ENCODE measurements at places on chromosomes 1 and 21.

DNA sequence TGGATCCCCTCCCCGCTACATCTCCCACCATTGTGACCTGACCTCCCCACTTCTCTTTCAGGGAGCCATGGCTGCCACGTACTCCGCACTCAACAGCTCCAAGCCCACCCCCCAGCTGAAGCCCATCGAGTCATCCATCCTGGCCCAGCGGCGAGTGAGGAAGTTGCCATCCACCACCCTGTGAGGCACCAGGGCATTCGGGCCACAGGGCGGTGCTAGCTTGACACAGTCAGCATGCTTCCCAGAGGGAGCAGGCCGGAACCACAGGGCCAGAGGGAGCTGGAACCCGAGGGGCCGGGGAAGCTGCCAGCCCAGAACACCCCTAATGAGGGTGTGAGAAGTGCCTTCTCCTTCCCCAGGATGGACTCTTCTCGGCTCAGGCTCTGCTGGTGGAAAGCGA lies 44.5 kb downstream of the RPS6KA1 start:
- no peak for DNase-seq

- no peak for DNase-seq
Measured at GRCh38 chr1:87208080-87208479, 120.6 kb upstream of the LMO4 start.

DNA sequence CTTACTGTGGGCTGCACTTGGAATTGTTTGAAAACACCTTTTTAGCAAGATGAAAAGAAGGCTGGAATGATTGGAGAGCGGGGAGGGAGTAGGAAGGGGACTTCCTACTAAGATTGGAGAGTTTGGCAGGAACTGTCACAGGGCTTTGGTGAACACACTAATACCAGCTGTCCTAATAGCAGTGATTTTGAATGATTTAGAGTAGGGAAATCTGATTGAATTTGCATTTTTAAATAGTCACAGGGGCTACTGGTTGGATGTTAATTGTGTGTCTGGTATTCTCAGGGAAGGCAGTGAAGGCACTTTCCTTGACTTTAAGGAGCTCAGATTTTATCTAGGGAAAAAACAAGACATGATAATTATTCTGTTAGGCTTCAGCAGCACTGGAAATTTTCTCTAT lies 2.5 kb upstream of the HMGCL start:
- no peak for DNase-seq

GRCh38 chr1:153539395-153540093 lies 1.2 kb downstream of the S100A5 start:
- DNase-seq = no peak

DNA sequence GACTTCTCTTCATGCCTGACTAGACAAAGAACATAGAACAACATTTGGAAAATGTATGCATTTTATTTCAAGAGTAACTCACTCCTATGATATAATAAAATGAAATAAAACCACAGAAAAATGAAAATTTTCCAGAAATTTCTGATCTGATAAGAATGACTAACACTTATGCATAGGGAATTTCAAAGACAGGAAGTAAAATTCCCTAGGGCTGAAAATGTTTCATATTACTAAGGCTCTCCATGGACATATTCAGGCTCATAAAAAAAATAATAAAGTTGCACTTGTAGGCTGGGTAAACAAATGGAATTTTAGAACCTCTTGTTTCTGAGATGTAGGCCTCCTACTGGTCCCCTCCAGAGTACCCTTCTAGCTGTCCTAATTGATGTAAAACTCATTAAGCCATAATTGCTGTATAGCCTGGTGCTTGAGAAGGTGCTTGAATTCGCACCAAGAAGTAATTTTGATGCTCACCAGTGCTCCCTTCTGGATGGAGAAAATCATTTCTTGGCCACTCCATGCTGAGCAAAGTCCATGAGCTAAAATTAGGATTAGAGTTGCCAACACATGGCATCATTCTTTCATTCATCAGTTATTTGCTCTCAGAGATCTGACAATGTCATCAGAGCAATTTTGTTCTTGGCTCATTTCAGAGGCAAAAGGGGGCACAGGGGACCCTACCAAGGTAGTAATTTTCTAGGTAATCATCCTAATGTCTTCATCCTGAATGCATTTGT lies 641.0 kb upstream of the CAMK1G start:
- DNase-seq = no peak

DNA sequence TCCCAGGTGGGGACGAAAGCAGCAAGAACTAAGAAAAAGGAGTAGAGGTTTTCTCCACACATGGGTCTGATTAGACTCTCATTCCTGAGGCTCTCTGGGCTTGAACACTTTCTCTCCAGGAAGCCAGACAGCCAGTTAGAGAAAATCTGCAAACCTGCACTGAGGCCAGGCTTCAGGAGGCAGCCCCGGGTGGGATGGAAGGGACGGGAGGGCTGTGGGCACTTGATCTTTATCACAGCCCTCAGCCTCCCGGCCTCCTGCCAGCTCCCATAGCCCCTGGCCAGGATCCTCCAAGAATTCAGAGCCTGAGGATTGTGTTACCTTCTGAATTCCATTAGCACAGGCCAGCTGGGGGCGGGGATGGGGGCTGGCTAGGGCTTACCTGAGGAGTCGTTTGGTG lies 40.1 kb downstream of the SERTAD4 start:
- no peak for DNase-seq

GRCh38 chr21:26096494-26097371 lies 73.8 kb downstream of the APP start:
- DNase-seq = no peak

DNA sequence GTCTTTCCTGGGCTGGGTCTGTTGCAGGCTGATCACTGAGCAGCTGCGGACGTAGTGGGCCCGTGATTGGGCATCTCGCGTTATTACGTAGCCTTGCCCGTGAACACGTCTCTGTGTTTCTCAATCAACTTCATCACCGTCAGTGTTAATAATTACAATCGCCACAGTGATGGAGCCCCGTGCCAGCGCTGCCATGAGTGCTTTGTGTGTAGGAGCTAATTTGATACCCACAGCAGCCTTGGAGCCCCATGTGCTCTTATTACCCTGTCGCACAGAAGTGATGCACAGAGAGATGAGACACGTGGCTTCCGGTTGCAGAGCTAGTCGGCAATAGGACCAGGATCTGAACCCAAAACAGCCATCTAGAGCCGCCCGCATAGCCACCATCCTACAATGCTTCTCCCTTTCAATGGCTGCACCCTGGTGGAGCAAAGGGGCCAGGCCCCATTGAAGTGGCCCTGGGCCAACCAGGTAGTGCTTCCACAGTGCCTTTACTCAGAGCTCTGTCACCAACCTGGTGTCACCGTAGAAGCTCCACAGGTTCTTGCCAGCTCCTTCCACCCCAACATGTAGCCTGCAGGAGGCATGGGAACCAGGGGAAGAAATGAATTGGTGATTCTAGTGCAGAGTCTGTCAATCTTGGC lies 398.5 kb upstream of the VAMP3 start:
- DNase-seq = no peak

DNA sequence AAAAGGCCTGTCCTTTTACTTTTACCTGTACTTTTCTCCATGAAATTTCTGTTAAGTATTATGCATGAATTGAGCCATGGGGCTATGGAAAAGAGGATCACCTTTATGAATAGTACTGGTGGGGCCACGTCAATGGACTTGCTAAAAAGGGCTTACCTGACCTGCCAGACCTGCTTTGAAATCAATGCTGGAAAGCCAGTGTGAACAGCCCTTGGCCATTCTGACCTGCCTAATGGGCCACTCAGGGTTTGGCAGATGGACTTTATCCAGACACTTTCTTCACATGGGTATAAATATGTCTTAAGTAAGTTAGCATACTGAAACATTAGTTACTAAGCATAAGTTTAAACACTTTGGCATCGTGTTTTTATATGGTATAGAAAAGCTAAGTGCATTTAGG lies 8.3 kb upstream of the GUK1 start:
- no peak for DNase-seq

DNA sequence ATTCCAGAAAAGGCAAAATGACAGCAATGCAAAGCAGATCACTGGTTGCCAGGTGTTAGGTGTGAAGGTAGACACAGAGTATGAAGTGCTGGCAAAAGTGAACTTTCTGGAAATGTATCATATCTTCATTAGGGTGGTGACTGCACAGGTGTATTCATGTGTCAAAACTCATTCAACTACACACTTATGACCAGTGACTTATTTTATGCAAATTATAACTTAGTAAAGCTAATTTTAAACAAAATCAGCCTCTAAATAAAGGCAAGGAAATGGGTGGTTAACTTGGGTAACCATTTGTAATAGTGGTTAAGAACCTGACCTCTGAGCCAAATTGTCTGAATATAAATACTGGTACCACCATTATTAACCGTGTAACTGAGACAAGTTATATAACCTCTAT lies 7.4 kb downstream of the COP1 start:
- DNase-seq = no peak

DNA sequence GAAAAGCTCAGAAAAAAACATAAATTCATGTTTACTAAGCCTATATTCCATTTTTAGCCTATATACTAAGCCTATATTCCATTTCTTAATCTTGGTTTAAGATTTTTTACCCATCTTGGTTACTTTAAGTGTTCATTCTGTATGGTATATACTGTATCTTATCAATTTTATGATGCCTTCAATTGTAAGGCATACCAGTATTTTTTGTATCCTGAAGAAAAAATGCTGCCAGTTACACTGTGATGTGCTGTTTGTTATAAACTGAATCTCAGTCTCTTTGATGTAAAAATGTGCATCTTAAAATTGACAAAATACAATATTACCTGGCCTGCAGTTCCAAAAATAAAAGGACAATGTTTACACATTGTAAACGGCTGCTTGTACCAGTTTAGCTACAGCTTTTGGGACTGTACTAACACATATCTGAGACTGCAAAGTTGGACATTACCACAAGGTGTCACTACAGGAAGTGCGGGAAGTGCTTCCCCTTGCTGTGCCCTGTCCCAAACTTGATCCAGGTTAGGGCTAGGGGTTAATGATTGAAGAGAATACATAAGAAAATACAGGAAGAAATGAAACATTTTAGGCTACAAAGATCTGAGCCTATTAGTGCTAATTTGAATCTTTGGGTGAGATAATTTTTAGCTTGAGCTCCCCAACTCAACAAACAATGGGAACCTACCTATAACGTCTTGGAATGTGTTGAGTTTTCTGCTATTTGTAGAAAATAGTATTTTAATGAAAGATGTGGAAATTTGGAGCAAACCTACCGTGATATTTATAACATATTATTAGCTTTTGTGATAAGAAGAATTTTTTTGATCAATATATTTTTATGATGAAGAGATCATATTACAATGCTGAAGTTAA lies 108.9 kb downstream of the LBR start:
- DNase-seq = peak; percentile 68

- DNase-seq = no peak
Measured at GRCh38 chr1:209462433-209462832, 121.1 kb upstream of the CAMK1G start.

GRCh38 chr1:28680151-28680550 lies 11.6 kb downstream of the GMEB1 start:
- no peak for DNase-seq

- peak; percentile 36 for DNase-seq
Measured at GRCh38 chr1:84103197-84103992, 40.7 kb upstream of the PRKACB start.

DNA sequence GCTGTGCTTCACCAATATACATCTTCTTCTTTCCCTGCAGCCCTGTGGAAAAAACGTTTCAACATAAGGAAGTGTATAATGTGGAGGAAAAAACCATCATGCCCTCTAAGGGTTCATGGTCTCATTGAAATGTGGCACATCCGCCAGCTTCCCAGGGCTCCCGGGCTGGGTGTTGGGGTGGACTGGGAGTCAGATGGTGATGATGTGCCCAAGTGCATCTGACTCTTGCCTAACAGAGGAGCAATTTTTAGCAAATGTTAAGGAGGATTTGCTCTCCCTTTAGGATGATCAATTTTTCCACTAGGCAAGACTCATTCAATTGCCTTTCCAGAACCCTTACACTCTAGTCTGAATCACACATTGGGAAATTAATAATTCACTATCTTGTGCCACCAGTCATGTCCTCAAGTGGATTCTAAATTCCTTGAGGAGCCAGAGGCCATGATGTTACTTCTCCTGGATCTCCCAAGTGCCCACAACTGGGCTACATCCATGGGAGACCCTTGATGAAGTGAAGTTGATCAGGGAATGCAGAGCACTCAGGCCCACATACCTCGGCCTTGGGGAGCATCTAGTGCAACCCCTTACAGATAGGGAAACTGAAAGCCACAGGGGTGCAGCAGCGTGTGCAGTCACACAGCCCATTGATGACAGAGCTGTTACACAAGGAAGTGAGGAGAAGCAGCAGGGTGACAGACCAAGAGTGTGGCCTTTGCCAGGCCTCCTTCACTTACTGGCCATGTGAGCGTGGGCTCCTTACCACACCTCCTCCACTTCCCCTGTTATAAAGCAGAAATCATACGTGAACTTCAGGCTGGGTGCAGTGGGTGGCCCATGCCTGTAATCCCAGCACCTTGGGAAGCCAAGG lies 100.0 kb upstream of the SLC44A3 start:
- no peak for DNase-seq

- DNase-seq = peak; percentile 34
Measured at GRCh38 chr21:38567335-38567969, 69.2 kb upstream of the ERG start.

DNA sequence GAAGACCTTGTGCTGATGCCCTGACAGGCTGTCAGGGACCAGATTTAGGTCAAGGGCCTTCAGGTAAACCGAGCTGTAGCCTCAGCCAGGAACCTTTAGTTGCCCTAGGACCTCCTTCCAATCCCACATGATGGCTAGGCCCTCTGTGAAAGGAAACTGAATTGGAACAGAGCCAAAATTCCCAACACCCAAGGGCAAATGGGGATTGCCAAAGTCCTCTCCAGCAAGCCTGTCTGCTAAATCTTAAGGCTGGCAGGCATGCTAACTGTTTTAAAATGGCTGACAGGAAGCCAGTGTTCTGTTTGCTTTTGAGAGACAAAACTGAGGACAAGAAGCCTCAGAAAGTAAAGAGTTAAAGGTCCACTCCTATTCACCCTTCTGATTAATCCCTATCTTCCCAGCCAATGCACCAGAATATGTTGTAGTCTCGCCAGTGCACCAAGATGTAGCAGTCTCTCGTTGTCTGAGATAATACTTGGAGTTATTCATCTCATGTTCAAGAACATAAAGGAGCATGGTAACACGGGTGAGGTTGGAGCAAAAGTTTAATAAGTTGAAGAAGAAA lies 35.1 kb downstream of the MSTO1 start:
- no peak for DNase-seq

DNA sequence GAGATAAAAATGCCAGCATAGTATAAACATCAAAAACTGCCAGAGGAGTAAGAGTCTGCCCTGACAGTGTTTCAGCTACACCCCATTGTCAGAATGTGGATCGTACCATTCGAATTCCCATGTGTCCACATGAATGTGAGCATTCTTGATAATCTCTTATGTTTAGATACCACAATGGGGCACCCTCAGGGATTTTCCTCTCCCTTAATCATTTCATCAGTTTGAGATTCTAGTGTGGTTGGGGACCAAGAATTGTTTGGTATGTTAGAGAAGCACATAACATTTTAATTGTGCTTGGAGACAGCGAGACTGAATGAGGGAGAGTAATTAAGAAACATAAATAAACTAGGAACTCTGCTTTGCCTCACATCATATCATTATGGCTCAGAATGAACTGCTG lies 120.2 kb downstream of the ZC3H11B start:
- peak; percentile 76 for DNase-seq

- no peak for DNase-seq
Measured at GRCh38 chr1:168301664-168302320, 21.1 kb downstream of the TBX19 start.

Measured in lung (tissue), 17 donors.